ENCODE measurements at places on chromosomes 2 and 18. TPM values are rescaled to one million over a fixed set of nuclear protein-coding genes. Genes with fewer than 3 reads are reported as not detected.
A peak's percentile ranks its signal among the peaks of the same experiment; 100 is the strongest.

MYCN gene
- total RNA-seq, result 2.2 TPM

GRCh38 chr18:23964282-23965238 lies 50.0 kb upstream of the TTC39C start:
- DNase-seq, result no peak

GRCh38 chr2:70771446-70771845 lies 3.4 kb upstream of the ADD2 start:
- DNase-seq, result no peak

- peak; percentile 40 for DNase-seq
Observed at GRCh38 chr2:101533561-101534148, 58.7 kb upstream of the RFX8 start.

CRACDL gene
- 1.9 TPM for total RNA-seq

- DNase-seq, result no peak
Observed at GRCh38 chr2:231486851-231487596, 22.7 kb upstream of the NCL start.

GALR1 gene
- 3.6 TPM for total RNA-seq

GRCh38 chr2:222677981-222678380 lies 6.5 kb downstream of the MOGAT1 start:
- no peak for DNase-seq

DNA sequence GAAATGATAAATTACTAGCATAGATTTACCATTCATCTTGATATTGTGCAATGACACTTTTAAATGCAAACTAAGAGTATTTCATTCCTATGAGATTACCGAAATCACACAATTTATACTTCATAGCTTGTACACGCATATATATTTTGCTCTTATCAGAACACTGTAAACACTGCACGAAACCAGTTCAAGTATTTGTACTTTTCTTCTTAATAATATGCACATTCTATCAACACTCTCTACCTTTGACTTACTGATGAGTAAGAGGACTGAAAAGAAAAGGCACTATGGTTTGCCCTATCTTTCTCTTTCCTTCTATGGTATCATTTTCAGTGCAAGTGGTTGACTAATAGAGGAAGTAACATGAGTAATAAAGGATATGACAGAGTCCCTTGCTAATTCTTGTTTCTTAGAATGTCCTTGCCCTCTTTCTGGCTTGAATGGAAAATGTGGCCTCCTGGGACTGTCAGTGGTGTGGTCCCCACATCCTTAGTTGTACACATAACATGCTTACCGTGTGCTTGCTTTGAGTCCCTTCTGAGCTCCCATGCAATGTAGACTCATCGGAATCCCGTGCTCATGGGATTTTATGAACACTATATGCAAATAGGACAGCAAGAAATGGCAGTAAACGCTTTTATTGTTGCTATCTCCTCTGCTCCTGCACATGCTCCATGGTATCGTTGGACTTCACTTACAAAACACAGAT lies 363.5 kb upstream of the TNP1 start:
- DNase-seq, result peak; percentile 58

DNA sequence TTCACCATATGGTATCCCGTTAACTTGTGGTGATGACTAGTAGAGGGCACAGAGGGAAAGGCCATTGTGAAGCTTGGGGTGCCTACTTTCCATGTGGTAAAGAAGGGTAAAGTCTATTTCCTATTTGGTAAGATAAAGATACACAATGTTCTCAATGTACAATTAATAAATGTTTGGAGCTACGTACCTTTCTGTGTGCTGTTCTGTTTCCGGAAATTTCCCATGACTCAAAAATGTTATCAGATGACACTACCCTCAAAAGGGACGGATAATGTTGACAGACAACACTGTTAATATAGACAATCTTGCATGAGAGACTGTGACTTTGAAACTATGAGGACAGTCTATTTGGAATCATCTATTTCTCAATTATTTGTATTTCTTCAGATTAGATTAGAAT lies 4.2 kb upstream of the SULT1C3 start:
- DNase-seq, result no peak

DNA sequence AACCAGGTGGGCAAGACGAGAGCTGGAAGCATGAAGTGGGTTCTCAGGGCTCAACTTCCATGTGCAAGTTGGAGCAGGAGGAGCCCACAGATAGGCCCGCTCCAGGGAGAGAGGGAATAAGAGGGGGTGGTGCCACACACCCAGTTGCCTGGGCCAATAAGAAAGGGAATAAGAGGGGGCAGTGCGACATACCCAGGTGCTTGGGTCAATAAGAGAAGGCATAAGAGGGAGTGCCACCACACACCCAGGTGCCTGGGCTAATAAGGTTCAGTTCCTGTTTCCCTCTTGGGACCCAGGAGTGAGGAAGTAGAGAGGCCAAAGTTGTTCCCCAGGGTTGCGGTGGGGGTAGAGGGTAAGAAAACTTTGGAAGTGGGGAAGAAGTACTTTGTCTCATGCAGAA lies 127.5 kb downstream of the LAMA3 start:
- no peak for DNase-seq

BZW1 gene
- total RNA-seq, result 281 TPM

GALNT3 gene
- total RNA-seq, result 11.8 TPM

DNA sequence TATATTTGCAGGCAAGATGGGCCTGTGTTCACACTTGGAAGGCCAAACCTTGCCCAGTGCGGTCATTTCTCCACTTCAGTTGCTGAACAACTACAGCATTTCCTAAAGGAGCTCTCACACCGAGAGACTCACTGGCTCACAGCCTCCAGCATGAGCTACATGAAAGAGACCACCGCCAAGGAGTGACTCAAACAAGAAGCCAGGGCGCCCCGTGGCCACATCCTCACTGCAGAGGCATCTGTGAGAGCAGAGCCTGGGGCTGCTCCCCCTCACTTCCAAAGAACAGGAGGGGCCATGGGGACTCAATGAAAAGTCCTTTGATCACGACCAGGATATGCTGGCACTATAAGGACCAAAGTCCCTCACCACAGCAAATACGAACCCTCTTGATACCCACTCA lies 50.0 kb downstream of the TMEM163 start:
- no peak for DNase-seq

SLC38A11 gene
- 9.9 TPM for total RNA-seq

PLGLB1 gene
- 7.7 TPM for total RNA-seq

DNA sequence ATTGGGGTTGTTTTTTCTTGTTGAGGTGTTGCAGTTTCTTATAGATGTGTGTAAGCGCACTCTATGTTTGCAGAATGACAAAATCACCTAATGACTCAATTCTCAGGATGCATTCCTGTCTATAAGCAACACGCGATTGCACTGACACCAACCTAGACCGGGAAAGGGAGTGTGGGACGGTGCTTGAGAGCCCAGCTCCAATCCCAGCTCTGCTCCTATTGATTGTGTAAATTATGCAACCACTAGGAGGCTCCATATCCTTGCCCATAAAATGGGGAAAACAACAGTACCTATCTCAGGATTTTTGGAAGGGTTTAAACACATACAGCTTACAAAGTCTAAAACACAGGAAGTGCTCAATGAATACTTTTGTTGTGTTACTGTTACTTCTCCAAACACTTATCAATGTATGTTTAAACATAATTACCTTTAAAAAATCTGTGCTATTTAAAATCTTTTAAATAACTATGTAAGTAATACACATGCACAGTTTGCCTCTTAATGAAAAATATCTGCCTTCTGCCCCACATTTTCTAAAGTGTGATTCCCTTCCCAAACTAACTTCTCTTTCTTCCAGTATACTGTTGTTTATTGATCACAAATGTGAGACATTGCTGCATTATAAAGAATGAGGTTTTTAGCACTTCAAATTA lies 132.5 kb downstream of the SPHKAP start:
- peak; percentile 28 for DNase-seq

GRCh38 chr18:11974741-11975325 lies 6.5 kb upstream of the IMPA2 start:
- no peak for DNase-seq

GRCh38 chr2:240947607-240948006 lies 41.5 kb downstream of the CROCC2 start:
- DNase-seq, result no peak

- DNase-seq, result no peak
Observed at GRCh38 chr2:12424809-12425208, 291.9 kb upstream of the TRIB2 start.

GRCh38 chr18:79380816-79381806 lies 14.6 kb upstream of the NFATC1 start:
- peak; percentile 42 for DNase-seq

- no peak for DNase-seq
Observed at GRCh38 chr2:174610243-174610995, 12.8 kb upstream of the WIPF1 start.

KLHL29 gene
- 2.6 TPM for total RNA-seq

NOL4 gene
- total RNA-seq, result 2.9 TPM

DNA sequence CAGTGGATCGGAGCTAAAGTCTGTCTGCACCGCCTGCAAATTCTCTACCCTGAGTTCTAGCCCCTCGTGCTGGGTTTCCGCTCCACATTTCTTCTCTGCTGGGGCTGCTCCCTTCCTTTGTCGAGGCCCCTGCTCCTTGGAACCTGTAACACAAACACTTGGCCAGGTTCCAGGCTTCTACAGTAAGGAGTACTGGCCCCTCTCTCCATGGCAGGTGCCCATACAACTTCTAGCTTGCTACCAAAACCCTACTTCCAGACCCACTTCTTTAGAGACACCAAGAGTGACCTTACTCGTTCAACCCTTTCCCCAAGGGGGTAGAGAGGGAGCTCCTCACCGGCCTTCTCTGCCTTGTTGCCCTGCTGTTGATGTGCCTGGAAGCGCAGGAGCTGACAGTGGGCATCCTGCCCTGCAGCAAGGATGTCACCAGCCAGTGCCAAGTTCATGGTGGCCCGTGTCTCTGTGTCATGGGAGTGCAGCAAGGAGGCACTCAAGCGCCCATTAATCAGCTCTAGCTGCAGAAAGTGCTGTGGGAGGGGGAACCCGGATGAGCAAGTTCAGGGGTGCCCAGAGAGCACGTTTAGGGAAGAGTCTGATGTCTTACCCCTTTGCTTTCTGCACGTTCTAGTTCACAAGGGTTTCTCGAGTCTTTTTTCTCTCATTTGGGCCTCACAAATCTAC lies 1.1 kb downstream of the PREB start:
- DNase-seq, result no peak

DNA sequence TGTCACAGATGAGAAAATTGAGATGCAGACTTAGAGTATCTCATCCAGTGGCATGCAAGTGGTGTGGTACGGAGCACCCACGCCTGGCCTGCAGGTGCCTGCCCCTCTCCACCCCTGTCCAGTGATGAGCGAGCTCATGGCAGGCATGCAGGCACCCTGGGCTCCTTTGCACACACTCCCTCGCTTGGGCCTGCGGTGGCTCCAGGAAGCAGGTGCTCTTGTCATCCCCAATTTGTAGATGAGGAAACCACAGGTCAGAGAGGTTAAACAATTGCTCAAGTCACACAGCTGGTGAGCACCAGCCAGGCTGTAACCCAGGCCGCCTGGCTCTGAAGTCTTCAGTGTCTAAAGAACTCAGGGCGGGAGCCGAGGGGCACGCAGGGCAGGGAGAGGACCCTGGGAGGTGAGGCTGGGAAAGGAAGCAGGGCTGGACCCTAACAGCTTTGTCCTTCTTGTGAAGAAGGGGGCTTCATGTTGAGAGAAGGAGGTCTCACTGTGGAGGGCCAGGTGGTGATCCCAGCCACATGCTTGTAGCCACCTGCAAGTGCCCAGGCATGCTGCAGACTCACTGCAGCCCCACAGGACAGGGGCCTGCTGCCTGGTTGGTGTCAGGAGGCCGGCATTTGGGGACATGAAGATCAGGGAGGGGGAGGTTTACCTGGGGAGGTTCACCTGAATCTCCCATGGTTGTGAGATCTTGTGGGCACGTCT lies 166.2 kb downstream of the SH3RF3 start:
- DNase-seq, result no peak

SPOPL gene
- total RNA-seq, result 32.7 TPM

- DNase-seq, result no peak
Observed at GRCh38 chr2:170930991-170931266, 1.9 kb downstream of the GORASP2 start.
